Astrocyte of the hippocampus (primary cell): ENCODE measurements at places on chromosomes 7 and 10.

GRCh38 chr7:23377134-23377533 is 78.0 kb downstream of the MALSU1 start:
- no peak for DNase-seq

GRCh38 chr10:43000651-43001426 is 76.0 kb upstream of the RET start:
- no peak for DNase-seq

GRCh38 chr10:57395923-57396322 is 871.8 kb downstream of the IPMK start:
- peak; percentile 6 for DNase-seq

GRCh38 chr10:119653916-119654315 is 2.7 kb downstream of the BAG3 start:
- DNase-seq: no peak

GRCh38 chr7:45451342-45452035 is 122.7 kb upstream of the ADCY1 start:
- DNase-seq: peak; percentile 20

DNA sequence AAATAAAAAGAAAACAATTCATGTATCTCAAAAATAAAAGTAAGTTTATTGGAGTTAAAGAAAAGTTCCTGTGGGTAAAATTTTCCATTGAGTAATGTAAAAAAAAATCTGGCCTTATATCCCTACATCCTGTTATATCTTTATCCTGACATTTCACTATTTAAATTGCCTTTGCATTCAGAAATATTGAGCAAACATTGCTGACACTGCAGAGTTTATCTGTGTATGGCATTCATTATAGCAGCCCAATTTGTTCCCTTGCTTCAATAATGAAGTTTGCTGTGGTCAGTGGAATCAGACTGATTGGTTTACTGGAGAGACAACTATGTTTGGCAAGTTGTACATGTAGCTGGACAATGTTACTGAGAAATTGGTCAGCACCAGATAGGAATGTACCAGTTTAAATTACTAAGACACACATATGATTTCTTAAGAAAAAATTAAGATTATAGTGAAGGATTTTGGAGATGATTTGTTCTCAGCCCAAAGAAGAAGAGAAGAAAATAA is 271.7 kb downstream of the ANKRD7 start:
- DNase-seq: peak; percentile 2

DNA sequence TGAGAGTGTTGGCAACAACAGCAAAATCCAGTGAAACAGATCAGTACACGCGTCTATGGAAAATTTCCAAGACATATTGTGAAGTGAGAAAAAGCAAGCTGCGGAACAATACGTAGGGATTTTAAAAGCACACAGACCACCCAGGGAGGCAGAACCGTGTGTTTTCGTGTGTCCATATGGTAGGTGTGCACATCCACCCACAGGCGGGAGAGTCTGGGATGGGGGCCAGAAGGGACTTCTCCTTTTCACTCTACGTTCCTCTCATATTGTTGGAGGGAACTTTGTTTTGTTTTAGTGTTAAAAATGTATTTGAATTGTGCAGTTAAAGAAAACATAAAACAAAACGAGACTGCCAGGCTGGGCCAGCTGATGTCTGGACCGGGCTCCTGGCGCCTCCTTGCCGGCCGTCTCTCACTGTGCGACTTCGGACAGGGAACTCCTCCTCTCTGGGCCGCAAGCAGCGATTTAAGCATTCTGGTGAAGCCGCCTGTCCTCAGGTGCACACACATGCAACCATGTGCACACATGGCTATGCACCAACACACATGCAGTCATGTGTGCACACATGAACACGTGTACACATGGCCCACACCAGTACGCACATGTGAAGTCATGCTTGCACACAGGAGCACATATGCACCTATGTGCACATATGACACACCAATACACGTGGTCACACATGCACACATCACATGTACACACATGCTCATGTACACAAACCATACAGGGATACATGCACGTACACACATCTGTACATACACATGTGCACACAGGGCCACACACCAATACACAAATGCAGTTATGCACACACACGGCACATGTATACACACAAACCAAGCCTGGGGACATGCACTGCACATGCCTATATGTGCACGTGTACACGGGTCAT is 141.1 kb downstream of the ELFN1 start:
- peak; percentile 23 for DNase-seq

- no peak for DNase-seq
Observed at GRCh38 chr10:58535311-58535710, 22.6 kb downstream of the BICC1 start.

DNA sequence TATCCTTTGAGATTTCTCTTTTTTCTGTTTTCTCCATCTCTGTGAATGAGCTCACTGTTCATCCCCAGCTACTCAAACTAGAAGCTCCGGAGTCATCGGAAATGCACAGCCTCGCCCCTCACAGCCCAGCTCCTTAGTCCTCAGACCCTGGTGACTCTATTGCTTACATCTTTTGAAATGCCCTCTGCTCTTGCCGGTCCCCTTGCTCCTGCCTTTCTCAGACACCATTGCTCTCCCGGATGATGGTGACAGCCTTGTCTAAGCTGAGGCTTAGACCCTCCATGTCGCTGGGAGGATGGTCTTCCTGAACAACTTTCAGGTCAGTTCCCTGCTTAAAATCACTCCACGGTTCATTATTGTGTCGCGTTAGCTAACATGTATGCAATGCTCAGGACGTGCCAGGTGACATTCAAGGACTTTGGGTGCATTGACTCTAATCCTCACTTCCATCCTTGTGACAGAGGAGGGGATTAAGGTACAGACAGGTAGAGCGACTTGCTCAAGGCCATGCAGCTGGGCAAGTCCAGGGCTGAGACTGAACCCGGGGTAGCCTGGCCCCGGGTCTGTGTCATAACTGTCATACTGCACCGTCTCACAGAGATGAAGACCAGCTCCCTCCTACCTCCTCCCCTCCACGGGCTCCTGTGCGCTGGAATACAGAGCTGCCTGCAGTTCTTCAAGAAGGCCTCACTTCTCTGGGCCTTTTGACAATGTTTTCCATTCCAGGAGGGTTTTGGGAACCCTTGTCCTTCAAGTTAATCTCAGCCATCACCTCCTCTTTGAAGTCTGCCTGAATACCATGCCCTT is 4.3 kb upstream of the UCMA start:
- DNase-seq: no peak

DNA sequence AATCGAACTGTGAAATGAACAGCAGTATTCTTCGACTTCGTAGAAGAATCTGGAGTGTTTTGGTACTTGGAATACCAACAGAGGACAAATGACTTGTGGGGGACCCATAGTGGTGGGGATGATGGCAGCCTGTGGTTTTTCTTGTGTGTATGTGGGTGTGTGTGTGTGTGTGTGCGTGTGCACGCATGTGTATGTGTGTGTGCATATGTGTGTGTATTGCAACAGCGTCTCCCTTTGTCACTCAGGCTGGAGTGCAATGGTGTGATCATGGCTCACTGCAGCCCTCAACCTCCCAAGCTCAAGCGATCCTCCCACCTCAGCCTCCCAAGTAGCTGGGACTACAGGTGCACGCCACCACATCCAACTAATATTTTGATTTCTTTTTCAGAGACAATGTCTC is 9.4 kb upstream of the YWHAG start:
- DNase-seq: no peak

DNA sequence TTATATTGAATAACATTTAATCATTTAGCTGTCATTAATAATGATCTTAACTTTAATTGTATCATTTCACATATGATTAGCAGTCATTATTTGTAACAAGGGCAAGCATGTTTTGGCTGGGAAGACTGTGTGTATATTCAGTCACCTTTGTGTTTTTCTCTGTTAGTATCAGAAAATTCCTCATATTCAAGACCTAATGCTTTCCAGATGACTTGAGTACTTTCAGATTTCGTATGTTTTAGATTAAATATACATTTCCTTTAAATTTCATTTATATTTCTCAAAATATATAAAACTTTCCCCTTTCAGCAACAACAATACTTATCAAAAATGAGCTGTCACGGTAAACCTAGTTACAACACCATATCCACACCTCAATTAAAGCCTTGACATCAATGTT is 6.3 kb upstream of the CACNA2D1 start:
- no peak for DNase-seq

DNA sequence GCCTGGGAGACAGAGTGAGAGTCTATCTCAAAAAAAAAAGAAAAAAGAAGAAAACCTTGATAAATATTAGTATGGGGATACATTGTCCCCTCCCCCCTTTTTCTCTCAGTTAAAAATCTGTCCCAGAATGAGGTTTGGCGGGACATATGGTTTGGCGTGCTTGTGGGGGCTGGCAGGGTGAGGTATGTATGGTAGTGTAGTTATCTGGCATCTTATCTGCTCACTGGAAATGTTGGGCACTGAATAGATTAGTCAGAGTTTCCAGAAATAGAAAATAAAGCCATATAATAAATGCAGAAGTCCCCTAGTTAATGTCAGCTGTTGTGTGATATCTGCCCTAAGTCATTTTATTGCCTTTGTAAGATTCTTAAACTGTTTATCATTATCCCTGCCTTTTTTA is 397.5 kb upstream of the GALNT17 start:
- peak; percentile 35 for DNase-seq

DNA sequence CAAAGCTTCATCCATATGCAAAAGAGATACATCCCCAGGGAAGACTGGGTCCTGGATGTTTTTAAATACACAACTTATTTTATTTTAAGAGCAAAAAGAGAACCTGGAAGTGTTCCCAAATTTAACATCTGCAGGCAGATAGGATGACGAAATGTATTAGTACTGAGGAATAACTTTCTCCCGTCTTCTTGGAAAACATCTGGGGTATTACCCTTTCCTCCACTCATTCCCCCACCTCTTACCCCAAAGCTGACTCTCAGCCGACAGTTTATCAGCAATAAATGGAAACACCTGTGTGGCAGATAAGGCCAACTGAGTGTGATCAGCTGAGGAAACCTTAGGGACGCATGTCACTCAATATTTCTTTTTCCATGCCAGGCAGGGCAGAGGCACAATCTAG is 435.6 kb upstream of the NPVF start:
- DNase-seq: no peak

DNA sequence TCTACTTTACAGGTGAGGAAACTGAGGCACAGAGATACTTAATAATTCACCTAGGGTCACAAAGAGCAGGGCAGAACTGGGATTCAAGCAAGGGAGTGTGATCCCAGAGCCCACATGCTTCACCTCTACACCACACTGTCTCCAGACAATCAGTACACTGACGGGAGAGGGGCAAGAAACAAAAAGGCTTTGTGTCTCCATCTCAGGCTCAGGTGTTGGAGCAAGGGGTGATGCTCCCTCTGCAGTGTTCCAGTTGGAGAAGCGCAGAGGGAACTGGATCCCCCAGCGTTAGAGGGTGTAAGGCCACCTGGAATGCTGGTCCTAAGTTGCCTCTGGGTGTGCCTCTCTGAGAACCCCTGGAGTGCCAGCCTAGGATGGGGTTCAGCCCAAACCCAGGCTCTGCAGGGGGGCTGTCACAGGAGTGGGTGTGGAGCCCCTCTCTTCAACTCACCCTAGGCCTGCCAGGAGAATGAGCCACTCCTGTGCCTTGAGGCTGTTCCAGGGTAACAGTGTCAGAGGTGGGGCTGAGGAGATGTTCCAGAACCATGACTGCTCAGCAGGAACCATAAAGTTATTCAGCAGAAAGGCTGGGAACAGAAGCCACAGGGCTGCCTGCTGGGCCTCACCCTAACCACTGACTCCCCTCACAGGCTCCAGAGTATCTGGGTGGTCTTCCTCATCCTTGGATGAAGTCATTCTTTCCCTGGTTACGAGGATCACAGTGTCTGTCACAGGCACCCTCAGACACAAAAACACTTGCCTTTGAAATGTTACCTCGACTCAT is 5.5 kb downstream of the RBP4 start:
- DNase-seq: peak; percentile 16

DNA sequence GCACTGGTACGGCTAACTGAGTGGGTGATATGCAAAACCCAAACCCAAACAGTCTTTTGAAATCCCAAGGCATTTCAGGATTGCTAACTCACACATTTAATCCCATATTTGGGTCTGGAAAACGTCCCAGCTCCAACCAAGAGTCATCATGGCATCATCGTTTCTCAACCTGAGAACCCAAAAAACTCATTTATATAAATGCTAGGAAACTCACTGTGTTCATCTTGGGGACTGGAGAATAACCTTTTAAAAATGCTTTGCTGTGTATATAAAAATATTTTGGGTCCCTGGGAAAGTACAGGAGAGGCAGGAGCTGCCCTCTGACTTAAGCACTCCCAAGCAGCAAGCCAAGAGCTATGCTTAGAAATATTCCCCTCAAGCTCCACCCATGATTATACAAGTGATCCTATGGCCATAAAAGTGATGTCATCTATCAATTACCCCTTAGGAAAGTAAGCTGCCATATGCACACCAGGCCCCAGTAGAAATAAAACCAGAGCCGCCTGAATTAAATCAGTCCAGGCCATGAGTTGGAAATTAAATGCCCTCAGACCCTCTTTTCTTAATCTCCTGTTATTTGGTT is 352.1 kb downstream of the FRMD4A start:
- peak; percentile 89 for DNase-seq

- peak; percentile 1 for DNase-seq
Observed at GRCh38 chr10:94992811-94993210, 54.4 kb downstream of the CYP2C9 start.

GRCh38 chr7:122951006-122951405 is 44.5 kb downstream of the TAS2R16 start:
- DNase-seq: no peak

DNA sequence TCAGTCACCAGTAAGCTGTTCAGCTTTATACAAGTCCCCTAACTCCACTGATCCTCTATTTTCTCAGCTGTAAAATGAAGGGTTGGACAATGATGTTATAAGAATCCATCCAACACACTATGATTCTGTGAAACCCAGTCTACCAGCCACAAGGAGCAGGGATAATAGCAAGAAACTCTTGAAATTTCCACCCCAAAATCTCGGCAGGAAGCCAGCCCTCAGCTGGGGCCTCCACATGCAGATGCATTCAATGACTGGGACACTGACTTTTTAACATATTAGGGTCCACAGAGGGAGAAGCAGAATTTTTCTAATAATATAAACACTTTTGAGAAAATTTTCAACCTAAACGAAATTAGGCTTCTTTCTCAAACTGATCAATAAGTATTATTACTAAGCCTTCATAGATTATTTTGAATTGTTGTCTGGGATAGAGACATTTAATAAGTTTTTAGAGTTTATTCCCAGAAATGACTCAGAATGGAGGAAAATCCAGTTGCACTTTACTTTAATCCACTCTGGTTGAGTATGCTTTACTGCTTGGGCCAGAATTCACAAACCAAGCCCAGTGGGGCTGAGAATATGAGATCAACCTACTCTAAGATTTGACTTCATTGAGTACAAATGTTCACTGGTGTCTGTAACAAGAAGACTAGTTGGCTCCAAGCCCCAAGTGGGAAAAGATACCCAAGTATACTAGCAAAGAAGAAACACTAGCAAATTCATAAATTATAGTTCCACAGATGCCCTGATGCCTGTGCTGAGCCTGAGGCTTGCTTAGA is 168.6 kb downstream of the C7orf25 start:
- DNase-seq: no peak
